ENCODE measurements at places on chromosomes 11 and 22. TPM values are rescaled to one million over a fixed set of nuclear protein-coding genes. Genes with fewer than 3 reads are reported as not detected.

The POLD4 gene
- 120 TPM for total RNA-seq

- no peak for DNase-seq
These were observed 18.2 kb downstream of the UBASH3B start for GRCh38 chr11:122673701-122674100.

DNA sequence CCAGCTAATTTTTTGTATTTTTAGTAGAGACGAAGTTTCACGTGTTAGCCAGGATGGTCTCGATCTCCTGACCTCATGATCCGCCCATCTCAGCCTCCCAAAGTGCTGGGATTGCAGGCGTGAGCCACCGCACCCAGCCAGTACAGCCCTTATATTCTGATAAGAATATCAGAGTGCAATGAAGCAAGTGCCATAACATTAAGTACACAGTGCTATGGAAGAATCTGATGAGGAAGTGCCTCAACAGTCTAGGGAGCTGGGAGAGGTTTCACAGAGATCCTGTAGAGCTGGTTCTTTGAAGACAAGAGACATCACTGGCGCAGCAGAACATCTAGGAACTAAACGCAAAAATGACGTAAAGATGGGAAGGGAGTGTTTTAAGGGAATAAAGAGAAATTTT lies 2.1 kb downstream of the RTCB start:
- no peak for DNase-seq

The OR2AG2 gene
- 0.15 TPM for total RNA-seq

The SERGEF gene
- total RNA-seq, result 8.0 TPM

The LINC01488 gene
- total RNA-seq, result not detected

DNA sequence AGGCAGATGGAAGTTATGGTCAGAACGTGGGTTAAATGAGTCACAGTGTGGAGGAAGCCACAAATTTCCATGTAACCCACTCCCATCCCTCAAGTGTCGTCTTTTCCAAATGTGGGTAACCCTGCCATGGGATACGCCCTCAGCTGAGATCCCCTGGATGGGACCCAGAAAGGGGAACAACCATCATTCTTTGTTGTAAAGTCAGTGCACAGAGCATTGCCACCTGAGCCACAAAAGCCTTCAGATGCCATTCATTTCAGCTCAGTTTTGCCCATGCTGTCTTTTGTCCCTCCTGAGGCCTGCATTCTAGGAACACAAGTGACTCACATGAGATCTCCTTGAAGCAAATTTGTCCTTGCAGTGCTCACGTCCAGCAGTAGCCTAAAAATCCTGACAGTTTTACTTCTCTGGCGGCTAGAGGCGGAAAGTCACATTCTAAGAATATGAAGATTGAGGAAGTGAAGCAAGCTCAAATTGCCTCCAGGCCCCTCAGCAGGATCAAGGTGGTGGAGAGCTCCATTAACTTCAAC lies 30.6 kb downstream of the MMP13 start:
- DNase-seq, result no peak

- DNase-seq, result no peak
These were observed 889.1 kb downstream of the OPCML start for GRCh38 chr11:132643239-132643638.

Measured in glomerular endothelial cell (primary cell).